ENCODE measurements at places on chromosomes 3 and 15.

GRCh38 chr3:25495726-25496253 is 67.7 kb downstream of the RARB start:
- DNase-seq: no peak

DNA sequence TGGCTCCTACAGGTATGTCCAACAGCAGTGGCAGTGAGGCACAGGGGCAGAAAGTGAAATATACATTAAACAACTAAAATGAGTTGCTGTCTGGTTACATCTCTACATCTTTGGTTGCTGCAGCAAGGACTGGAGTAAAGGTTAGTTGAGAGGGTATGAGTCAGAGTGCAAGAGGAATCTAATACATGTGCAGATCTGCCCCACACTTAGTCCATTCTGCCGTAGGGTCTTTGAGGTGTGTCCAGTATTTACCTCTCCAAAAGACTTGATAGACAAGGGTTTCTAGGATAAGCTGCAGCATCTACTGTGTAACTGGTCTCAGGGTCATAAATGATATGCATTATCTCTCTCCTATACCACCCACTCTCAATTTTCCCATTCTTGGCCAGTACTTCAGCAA is 6.2 kb upstream of the NEDD4 start:
- DNase-seq: no peak

- DNase-seq: no peak
These were observed 115.7 kb upstream of the SLC24A5 start for GRCh38 chr15:48005077-48005476.

DNA sequence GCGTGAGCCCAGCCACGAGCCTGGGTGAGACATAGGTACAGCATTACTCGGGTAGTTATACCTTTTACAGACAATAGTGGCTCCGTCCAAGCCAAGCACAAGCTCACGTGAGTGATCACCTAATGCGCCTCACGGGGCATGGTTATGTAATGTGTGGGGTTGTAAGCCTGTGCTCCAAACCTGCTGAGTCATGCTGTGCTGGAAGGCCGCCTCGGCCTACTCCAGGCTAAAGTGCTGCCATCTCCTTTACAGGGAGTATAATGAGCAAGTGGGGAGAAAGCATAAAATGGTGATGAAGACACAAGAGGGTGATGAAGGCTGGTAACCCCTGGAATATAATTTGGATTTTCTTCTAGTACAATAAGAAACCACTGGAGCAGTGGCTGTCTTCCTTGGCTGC is 175.8 kb upstream of the STT3B start:
- no peak for DNase-seq

- DNase-seq: no peak
These were observed 72.1 kb downstream of the NOX5 start for GRCh38 chr15:69086427-69087204.

DNA sequence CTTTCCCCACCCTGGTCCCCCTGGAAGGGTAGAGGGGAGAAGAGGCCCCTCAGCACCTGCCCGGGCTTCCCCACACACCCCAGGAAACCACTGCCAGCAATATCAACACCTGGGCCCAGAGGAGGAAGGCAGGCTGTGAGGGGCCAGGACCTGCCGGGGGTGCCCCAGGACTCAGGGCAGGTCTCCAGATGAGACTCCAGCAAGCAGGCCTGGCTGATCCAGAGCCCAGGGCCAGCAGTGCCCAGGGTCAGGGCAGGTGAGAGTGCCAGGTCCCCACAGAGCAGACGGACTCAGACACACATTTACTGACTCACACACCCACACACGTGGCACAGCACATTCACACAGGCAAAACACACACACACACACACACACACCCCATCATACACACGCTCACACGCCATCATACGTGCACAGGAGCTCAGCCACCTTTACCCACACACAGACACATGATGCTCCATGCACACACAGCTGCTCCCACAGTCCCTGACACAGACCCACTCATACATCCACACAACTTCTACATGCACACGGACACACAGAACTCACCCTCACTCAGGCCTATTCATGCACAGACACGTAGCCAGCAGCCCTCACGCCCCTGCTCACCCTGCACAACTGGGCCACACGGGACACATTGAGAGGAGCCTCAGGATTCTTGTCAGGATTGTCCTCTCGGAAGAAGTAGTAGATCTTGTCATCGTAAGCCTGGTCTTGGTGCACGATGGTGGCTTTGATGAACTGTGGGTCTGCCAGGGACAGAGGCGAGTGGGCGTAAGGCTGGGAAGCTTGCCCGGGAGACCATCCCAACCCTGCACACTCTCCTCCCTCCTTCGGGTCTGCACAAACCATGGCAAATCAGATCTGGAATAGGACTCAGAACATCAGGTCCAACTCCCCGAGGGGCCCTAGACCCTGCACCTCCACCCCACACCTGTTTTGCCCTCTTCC is 17.5 kb downstream of the SEMA7A start:
- no peak for DNase-seq

DNA sequence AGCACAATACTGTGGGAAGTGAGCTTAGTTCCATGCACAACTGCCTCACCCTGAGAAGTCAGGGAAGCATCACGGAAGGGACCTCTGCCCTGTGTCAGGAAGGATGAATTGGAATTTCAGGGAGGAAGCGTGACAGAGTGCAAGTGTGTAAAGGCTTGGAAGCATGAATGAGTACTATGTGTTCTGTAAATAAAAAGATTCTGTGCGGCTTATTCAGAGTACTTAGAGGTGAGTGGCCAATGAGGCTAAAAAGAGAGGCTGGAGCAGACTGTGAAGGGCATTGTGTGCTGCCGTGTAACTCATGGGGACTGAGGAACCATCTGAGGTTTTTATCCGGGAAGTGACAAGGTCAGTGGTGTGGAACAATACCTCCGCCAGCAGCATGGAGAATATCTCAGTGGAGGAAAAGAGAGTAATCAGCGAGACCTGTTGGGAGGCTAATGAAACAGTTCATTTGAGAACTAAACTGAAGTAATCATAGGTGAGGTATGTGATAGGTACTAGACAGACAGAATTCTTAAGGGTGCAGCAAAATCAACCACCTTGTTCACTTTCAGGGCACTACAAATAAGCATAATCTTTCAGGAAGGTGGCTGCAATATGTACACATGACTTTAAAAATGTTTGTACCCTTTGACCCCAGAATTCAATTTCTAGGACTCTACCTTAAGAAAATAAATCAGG is 64.9 kb upstream of the SPRED1 start:
- no peak for DNase-seq
